ENCODE measurements at places on chromosomes 2 and 18. TPM values are rescaled to one million over a fixed set of nuclear protein-coding genes. Genes with fewer than 3 reads are reported as not detected.
A peak's percentile ranks its signal among the peaks of the same experiment; 100 is the strongest.

DNA sequence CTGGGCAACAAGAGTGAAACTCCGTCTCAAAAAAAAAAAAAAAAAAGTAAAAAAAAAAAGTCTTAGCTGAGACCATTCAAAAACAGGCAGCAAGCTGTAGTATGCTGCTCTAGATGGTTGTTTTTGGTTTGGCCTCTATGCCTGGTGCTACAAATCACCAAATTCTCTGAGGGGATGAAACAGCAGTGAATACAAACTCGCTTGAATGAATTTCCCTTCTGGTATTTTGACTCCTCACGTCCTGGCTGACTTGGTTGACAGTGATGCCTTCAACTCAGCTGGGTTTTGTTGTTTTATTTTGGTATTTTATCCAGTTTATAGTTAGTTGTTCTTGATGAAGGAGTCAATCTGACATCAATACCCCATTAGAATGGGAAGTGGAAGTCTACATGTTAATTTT lies 3.3 kb upstream of the TCF7L1 start:
- no peaks in the 10 kb centered on the region for H3K4me1 ChIP-seq
- H3K27ac ChIP-seq, result no peak overlapping the region
- H3K36me3 ChIP-seq, result no peaks in the 10 kb centered on the region
- no peak overlapping the region for H3K4me3 ChIP-seq
- DNase-seq, result no peak

DNA sequence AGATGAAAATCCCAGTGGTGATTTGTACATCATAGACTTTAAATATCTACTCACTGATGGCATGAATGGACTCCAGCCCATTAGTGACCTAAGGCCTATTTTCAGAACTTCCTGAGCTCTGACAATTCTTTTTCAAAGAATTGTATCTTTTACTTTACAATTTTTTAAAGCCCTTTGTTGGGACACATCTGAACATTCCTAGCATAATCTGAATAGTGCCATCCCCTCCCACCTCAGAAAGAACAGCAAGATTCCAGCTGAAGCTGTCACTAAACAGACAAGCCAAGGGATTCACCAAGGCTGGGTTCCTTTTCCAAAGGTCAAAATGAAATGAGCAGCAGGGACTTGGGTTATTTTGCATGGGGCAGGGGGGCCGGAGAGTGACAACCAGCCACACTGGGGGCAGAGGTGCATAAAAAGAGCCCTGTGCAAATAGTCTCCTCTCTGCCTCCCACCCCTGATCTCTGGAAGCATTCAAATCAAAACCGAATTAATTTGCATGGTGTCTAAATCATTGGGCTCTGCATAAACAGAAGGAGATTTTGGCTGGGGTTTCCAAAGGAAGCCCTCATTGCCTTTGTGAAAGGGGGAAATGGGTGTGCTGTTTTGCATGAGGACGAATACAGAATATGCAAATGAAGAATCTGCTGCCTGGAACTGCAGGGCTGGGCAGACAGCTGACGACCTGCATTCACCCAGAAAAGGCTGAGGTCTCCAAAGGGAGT lies 17.2 kb downstream of the EPHA4 start:
- no peak overlapping the region for H3K4me3 ChIP-seq
- no peaks in the 10 kb centered on the region for H3K36me3 ChIP-seq
- no peak overlapping the region for H3K27ac ChIP-seq
- H3K4me1 ChIP-seq, result no peaks in the 10 kb centered on the region
- H3K27me3 ChIP-seq, result no peaks in the 10 kb centered on the region

GRCh38 chr18:63160172-63160995 lies 159.2 kb downstream of the BCL2 start:
- H3K4me1 ChIP-seq, result peaks cover 4% of the 10 kb centered on the region
- H3K27ac ChIP-seq, result peak overlapping the region; percentile 93
- H3K27me3 ChIP-seq, result no peaks in the 10 kb centered on the region
- no peaks in the 10 kb centered on the region for H3K36me3 ChIP-seq
- DNase-seq, result no peak

- peak overlapping the region; percentile 40 for H3K27ac ChIP-seq
- no peaks in the 10 kb centered on the region for H3K27me3 ChIP-seq
- H3K36me3 ChIP-seq, result peaks cover 4% of the 10 kb centered on the region
- H3K4me1 ChIP-seq, result no peaks in the 10 kb centered on the region
- DNase-seq, result peak; percentile 32
Observed at GRCh38 chr2:105294844-105295481, 34.6 kb downstream of the TGFBRAP1 start.

Gene SYT4
- 2.9 TPM for total RNA-seq

GRCh38 chr2:147760984-147761383 lies 83.8 kb upstream of the ACVR2A start:
- H3K4me1 ChIP-seq, result no peaks in the 10 kb centered on the region
- no peak overlapping the region for H3K4me3 ChIP-seq
- H3K27me3 ChIP-seq, result no peaks in the 10 kb centered on the region
- no peak overlapping the region for H3K27ac ChIP-seq
- no peaks in the 10 kb centered on the region for H3K36me3 ChIP-seq
- DNase-seq, result no peak

DNA sequence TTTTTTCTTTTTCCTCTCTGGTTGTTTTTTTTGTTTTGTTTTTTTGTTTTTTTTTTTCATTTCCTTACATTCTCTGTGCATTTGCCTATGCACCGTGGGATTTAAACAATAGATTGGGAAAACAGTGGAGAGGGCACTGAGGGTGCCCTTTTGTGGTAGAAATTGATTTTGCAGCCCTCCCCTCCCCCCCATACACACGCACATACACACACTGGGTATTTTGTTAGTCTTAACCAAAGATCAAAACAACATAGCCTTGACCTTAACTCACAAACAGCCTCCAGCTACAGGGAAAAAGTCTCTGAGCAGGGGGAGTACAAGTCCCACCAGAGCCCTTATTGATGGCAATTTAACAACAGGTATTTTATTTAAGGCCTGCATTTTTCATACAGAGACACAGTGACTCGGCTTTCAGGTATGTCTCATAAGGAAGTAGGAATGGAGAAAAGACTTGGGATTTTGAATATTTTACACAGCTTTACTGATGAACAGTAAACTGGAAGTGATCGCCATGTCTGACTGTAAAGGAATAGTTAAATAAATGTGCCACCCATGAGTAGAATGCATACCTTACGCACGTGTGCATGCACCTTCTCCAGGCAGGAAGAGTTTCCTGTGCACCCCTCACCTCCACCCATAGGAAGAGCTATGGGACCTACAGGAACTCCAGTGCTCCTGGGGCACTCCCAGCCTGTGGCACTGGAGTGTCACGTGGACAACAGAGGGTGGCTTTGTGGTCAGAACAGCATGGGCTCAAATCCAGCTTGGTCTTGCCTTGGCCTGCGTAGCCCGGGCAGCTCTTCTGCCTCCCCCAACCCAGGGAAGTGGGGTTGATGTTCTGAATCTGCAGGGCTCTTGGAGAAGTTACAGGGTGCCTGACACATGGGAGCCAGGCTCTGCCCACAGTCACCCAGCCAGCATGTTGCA lies 266.4 kb downstream of the ANAPC1 start:
- H3K27me3 ChIP-seq, result no peaks in the 10 kb centered on the region
- DNase-seq, result no peak
- H3K4me1 ChIP-seq, result no peaks in the 10 kb centered on the region
- H3K4me3 ChIP-seq, result no peak overlapping the region
- no peaks in the 10 kb centered on the region for H3K36me3 ChIP-seq

GRCh38 chr2:9844576-9844975 lies 1.3 kb downstream of the TAF1B start:
- H3K36me3 ChIP-seq, result no peaks in the 10 kb centered on the region
- no peaks in the 10 kb centered on the region for H3K27me3 ChIP-seq
- DNase-seq, result no peak
- peak overlapping the region; percentile 74 for H3K4me3 ChIP-seq
- H3K27ac ChIP-seq, result peak overlapping the region; percentile 52

GRCh38 chr18:9647496-9648323 lies 33.4 kb upstream of the PPP4R1 start:
- no peak for DNase-seq
- no peaks in the 10 kb centered on the region for H3K36me3 ChIP-seq
- H3K27me3 ChIP-seq, result no peaks in the 10 kb centered on the region
- no peaks in the 10 kb centered on the region for H3K4me1 ChIP-seq

- no peak overlapping the region for H3K4me3 ChIP-seq
- H3K36me3 ChIP-seq, result no peaks in the 10 kb centered on the region
- no peak overlapping the region for H3K27ac ChIP-seq
- H3K27me3 ChIP-seq, result no peaks in the 10 kb centered on the region
- DNase-seq, result no peak
Observed at GRCh38 chr2:199309411-199309810, 148.3 kb downstream of the SATB2 start.

GRCh38 chr2:160310118-160310828 lies 110.2 kb upstream of the ITGB6 start:
- H3K4me3 ChIP-seq, result no peak overlapping the region
- no peak for DNase-seq
- no peaks in the 10 kb centered on the region for H3K27me3 ChIP-seq
- H3K4me1 ChIP-seq, result no peaks in the 10 kb centered on the region
- H3K27ac ChIP-seq, result no peak overlapping the region
- H3K36me3 ChIP-seq, result no peaks in the 10 kb centered on the region

GRCh38 chr2:44537264-44537663 lies 175.5 kb downstream of the CAMKMT start:
- no peak overlapping the region for H3K4me3 ChIP-seq
- H3K36me3 ChIP-seq, result no peaks in the 10 kb centered on the region
- no peaks in the 10 kb centered on the region for H3K4me1 ChIP-seq
- H3K27me3 ChIP-seq, result no peaks in the 10 kb centered on the region
- no peak for DNase-seq

DNA sequence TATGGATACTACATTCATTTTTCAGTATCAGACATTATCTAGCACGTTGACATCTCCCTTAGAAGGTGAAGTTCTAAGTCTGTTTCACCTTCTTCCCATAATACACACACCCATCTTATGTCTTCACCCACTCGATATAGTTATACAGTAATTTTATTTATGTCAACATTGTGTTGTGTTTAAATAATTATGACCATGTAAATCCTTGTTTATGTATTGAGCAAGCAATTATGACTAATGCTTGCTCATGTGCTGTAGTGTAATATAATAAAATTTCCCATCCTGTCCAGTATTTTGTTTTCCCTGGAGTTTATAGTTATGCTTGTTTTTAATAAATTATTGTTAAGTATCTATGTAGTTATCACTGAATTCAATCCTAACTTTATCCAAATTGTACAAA lies 163.2 kb downstream of the MTX2 start:
- no peaks in the 10 kb centered on the region for H3K4me1 ChIP-seq
- no peak overlapping the region for H3K4me3 ChIP-seq
- no peak overlapping the region for H3K27ac ChIP-seq
- no peaks in the 10 kb centered on the region for H3K36me3 ChIP-seq
- H3K27me3 ChIP-seq, result no peaks in the 10 kb centered on the region
- no peak for DNase-seq

- no peaks in the 10 kb centered on the region for H3K4me1 ChIP-seq
- H3K4me3 ChIP-seq, result no peak overlapping the region
- H3K27me3 ChIP-seq, result no peaks in the 10 kb centered on the region
- H3K27ac ChIP-seq, result peak overlapping the region; percentile 78
Observed at GRCh38 chr2:43269706-43270105, 43.3 kb upstream of the ZFP36L2 start.

Gene CPS1
- 10.4 TPM for total RNA-seq

DNA sequence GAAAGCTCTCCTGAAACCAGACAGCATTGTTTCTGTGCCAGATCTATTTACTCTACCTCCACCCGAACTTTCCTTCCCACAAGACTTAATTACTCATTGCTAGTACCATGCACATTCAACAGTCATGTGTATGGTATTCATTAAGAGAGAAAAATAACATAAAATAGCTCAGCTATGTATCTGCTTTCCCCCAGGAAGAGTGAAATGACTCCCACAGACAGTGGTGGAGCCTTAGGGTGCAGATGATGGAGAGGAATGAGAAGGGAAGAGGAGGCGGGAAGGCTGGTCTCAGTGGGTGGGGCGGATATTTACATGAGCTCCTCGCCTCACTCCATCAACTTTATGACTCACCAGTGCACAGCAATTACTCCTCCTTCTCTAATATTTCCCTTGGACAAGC lies 724.5 kb downstream of the EPHA4 start:
- H3K4me1 ChIP-seq, result no peaks in the 10 kb centered on the region
- no peak for DNase-seq
- H3K36me3 ChIP-seq, result no peaks in the 10 kb centered on the region
- no peaks in the 10 kb centered on the region for H3K27me3 ChIP-seq
- H3K27ac ChIP-seq, result no peak overlapping the region

Gene TIA1
- 43.7 TPM for total RNA-seq

DNA sequence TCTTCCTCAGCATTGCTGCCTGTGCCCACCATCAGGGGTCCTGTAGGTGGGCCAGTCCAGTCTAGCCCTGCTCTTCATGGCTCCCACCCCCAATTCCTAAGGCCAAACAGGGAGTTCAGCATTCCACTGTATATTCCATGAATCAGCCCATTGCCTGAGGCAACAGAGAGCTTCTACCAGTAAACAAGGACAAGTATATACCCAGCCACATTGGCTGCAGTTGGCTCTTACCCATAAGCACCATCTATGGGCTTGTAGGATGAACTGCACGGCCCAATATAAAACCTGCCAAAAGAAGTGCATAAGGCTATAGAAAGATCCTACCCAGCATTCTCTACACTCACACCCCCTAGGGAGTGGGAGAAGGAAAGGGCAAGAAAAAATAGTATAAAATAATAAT lies 95.1 kb upstream of the SALL3 start:
- H3K4me1 ChIP-seq, result no peaks in the 10 kb centered on the region
- H3K27me3 ChIP-seq, result no peaks in the 10 kb centered on the region
- H3K4me3 ChIP-seq, result no peak overlapping the region
- no peak overlapping the region for H3K27ac ChIP-seq

DNA sequence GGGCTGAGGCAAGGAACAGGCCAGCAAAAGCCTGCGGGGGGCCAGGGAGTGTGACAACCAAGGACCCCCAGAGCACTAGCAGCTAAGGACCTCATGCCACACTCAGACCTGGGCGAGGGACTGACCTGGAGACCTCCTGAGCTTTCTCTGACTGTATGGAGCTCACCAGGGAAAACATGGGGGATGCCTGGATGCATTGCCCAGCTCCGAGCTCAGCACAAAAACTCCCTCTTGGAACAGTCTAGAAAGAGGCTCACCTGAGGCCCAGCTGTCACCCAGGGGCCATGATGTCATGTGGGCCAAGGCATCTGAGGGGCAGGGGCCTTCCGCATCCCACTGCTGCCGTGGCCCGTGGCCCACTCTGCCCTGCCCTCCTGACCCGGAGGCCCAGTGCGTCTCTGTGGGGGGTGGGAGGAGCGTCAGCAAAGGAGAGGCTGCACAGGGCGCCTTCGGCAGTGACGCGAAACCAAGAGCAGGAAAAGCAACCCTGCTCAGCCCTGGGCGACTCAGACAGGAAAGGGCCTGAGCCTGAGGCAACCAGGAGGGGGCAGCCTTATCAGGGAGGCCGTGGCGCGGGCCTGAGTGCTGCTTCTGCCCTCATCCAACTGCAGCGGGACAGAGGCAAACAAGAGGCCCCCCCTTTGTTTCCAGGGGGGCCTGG lies 57.3 kb upstream of the ALPP start:
- DNase-seq, result no peak
- H3K36me3 ChIP-seq, result no peaks in the 10 kb centered on the region
- H3K27ac ChIP-seq, result no peak overlapping the region

DNA sequence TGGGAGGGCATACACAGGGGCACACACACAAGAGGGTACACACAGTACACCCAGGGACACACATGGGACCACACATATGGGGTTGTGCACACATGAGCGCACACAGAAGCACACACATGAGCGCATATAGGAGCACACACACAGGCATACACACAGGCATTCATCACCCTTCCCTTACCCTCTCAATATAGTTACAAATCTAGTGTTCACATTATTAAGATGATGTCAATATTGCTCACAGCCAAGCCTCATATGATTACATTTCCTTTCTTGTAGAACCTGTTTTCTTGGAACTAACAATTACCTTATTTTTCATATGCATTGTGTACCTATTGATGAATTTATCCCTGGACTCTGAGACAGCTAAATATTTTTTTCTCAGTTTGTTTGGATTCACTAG lies 156.7 kb downstream of the FHOD3 start:
- no peak for DNase-seq
- H3K4me3 ChIP-seq, result no peak overlapping the region
- no peak overlapping the region for H3K27ac ChIP-seq
- H3K27me3 ChIP-seq, result no peaks in the 10 kb centered on the region
- H3K36me3 ChIP-seq, result no peaks in the 10 kb centered on the region
- H3K4me1 ChIP-seq, result no peaks in the 10 kb centered on the region
